Activated T-cell treated with anti-CD3 and anti-CD28 coated beads, Interleukin-2, amount 50 U/mL, for 48 hours (primary cell): ENCODE measurements at places on chromosomes 7 and 10.
A peak's percentile ranks its signal among the peaks of the same experiment; 100 is the strongest.

DNA sequence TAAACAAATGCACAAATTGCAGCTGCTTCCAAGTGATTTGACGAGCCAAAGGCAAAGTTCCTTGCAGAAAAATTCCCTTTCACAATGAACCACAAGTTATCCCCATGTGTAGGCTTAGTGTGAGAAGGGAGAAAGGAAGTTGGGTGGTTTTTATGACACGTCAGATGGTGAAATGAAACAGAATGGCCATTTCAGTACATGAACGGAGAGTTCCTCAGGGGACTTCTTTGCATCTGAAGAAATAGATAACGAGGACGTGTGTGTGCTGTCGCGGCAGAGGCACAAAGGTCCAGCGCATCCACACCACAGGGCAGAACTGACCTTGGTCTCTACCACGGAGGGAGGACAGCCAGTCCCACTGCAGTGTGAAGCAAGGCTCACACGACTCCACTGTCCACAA lies 135.9 kb downstream of the PAXIP1 start:
- no peak for DNase-seq

DNA sequence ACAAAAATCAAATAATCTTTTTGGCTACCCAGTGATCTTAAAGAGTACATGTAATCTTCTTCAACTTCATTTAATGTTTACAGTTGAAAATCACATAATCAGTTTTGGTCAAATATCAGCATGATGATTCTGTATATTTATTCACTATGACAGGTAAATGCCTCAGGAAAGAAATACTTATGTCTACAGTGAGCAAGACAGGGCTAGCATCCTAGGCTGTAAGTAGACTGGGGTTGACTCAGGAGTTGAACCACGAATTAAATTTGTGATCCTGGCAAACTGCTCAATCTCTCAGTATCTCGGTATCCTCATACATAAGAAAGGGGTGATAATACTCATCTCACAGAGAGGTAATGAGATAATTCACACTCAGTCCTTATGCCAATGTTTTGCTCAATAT lies 71.8 kb downstream of the SEMA3D start:
- DNase-seq: no peak

DNA sequence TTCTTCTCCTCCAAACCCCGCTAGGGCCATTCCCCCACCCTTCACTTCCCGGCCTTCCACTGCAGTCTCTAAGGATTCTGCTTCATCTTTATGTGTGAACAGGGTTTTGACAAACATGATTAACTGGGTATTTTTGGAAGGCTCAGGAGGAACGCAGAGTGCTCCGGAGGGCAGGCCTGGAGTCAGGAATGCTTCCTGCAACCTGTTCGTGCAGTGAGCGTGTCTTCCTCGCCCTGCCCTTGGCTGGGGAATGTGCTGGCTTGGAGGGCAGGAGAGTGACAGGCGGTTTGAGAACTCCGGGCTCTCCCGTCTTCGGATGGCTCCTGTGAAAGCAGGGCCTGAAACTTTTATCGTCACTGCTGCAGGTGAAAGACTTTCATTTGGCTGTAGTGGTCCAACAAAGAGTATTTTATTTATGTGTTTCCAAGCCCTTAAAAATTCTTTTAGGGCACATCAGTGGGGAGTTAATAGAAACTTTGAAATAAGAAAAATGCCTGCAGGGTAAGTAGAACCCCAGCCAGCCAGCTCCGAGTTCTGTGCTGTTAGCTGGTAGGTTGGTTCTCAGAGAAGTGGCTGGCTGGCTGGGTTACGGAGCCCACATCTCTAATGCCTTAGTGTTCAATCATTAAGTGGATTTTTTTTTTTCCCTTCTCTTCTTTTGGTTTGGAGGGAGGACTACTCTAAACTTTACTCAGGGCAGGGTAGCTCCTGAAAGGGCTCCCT lies 51.0 kb downstream of the TCF7L2 start:
- DNase-seq: no peak

- DNase-seq: no peak
Measured at GRCh38 chr10:50417486-50417885, 166.2 kb upstream of the ASAH2 start.

DNA sequence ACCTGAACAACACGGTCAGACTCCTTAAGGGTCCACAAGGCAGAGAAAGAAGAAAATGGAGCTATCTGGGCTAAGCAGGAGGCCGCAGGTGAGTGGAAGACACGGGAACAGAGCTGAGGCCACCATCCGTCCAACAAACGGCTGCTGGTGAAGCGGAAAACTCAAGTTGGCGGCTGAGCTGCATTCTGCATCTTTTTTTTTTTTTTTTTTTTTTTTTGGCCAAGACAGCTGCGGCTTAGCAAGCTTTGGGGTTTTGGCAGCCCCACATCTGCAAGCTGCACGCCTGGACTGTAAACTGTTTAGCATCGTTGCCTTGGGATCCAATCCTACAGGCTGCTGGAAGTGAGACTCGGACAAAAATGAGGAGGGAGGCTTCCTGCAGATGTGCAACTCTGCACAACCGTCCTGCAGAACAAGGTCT lies 37.4 kb downstream of the RGS10 start:
- no peak for DNase-seq

DNA sequence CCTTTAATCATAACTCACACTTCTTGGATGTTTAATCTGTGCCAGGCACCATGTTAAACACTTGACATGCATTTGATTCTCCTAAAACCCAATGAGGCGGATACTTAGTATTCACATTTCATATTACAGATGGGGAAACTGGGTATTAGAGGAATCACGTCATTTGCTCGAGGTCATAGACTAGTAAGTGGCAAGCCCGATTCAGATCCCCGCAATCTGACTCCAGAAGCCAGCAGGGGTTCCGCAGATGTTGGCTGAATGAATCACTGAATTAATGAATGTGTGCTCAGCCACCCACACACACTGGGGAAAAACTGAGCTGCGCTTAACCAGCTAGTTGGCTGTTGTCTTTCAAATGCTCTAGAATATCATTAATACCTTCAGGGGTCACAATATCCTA lies 22.5 kb upstream of the ENO4 start:
- DNase-seq: no peak

DNA sequence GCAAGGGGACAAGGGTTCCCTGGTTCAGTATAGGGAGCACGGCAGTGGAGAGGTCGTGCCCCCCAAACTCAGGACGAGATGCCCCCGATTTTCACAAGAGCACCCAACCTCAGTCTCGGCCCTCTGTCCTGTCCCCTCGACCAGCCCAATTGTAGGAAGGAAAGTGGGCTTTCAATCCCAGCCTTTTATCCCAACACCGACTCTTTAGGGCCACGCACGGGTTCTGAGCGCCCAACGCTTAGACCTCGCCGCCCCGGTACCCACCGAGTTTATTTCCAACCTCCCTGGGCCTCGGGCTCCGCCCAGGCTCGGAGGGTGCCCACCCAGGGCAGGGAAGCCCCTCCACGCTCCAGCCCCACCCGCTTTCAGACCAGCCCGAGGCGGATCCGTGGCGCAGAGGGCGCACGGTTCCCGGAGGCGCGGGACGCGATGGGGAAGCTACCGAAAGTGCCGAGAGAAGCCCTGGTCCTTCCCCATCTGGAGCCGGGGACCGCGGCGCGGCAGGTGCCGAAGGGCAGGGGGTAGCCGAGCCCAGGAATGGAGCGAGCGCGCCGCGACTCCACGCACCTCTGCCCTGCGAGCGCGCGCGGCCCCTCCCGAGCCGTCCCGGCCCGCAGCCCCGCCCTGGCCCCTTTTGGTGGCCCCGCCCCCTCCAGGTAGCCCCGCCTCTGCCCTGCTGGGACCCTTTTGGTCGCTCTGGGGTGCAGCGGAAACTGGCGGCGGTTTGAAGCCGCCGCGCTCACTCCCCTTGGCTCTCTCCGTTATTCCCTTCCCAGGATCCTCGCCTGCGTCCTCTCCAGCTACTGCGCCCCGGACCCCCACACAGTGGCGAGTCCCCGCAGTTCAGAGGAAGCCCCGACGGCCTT lies 20.4 kb downstream of the GRID2IP start:
- peak; percentile 77 for DNase-seq

- DNase-seq: no peak
Measured at GRCh38 chr7:116492654-116493109, 6.9 kb upstream of the CAV2 start.

DNA sequence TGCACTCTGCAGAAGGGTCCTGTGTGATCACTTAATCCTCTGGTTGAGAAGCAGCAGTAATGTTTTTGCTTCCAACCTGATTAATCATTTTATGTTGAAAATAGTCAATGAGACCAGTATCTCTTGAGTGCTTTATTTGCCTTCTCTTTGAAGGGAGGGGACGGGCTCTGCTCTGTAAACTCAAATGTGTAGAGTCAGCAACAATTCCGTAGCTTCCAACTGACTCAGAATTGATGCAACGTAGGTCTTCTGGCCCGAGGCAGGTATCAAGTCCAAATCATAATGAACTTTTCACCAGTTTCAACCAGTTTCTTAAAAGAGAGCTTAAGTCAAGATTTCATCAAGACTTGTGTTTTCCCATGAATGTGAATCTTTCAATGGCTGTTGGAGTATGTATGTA lies 26.3 kb downstream of the GUSB start:
- DNase-seq: no peak

GRCh38 chr7:158973941-158974785 lies 117.8 kb downstream of the DYNC2I1 start:
- no peak for DNase-seq

GRCh38 chr7:130937016-130937415 lies 203.0 kb upstream of the KLF14 start:
- no peak for DNase-seq

GRCh38 chr7:43461349-43462024 lies 121.4 kb upstream of the STK17A start:
- DNase-seq: no peak

DNA sequence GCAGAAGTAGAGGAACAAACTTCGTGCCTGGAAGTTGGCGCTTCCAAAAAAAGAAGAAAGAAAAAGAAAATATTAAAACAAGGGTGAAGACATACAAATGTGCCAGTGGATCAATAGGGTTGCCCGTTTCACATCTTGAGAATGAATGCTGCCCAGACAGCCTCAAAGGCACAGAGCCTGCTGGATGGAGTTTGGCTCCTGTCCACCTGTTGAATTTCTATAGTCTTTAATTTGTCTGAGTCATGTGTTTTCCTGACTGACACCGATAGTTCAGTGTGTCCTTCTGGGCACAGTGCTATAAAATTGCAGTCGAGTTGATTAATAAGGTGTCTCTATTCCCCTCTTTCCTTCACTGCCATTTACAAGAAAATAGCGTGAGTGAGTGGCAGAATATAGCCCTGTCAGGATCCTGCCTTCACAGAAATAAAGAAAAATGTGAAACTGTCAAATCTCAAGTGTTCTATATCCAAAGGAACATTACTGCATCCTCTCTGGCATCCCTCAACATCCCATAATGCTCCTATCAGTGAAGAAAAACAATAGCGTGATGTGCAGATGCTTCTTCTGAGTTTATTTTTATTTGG lies 471.3 kb upstream of the AUTS2 start:
- no peak for DNase-seq
